ENCODE measurements at places on chromosomes 4 and X. TPM values are rescaled to one million over a fixed set of nuclear protein-coding genes. Genes with fewer than 3 reads are reported as not detected.

ANOS1 gene
- total RNA-seq: 0.45 TPM

CT45A3 gene
- not detected for total RNA-seq

IL3RA gene
- not detected for total RNA-seq

TEC gene
- 0.59 TPM for total RNA-seq

TMPRSS11A gene
- total RNA-seq: not detected

GAGE12J gene
- not detected for total RNA-seq

TNMD gene
- not detected for total RNA-seq

KIT gene
- 0.17 TPM for total RNA-seq

CDS1 gene
- 0.34 TPM for total RNA-seq

ZNF157 gene
- total RNA-seq: not detected

WWC2 gene
- total RNA-seq: 11.6 TPM

MTMR8 gene
- 0.59 TPM for total RNA-seq

ESX1 gene
- total RNA-seq: not detected

PRDM8 gene
- 5.2 TPM for total RNA-seq

GABRQ gene
- 0.15 TPM for total RNA-seq

Data from bronchus fibroblast of lung (primary cell).